Activated CD8-positive, alpha-beta memory T cell treated with anti-CD3 and anti-CD28 coated beads for 48 hours (primary cell): ENCODE measurements at places on chromosomes 2 and 18.

DNA sequence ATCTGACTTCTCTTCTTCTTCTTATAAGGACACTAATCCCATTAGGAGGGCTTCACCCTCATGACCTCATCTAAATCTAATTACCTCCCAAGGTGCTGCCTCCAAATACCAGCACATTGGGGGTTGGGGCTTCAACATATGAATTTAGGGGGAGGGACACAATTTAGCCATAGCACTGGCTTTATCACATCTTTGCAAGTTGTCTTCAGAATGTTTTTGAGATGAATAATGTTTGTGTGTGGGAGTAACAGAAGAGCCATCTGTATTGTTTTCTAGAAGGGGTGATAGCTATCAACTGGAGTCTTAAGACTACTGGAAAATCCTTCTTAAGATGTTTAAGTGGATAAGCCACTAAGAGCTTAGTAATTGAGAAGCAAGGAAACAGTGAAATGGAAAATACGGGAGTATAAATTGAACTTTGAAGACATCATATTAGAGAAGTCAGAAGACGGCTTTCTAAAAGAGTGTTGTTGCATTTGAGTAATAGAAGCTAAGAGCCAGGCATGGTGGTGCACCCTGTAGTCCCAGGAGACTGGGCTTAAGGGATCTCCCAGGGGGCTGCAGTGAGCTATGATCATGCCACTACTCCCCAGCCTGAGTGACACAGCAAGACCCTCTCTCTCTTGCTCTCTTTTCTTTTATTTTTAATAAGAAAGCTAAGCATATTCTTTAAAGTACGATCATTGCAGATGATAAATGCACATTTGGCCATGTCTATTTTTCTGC lies 32.6 kb upstream of the B3GNT2 start:
- no peak for DNase-seq

GRCh38 chr2:207459990-207460757 lies 69.6 kb upstream of the CREB1 start:
- no peak for DNase-seq

- DNase-seq = no peak
Measured at GRCh38 chr18:55287935-55288868, 299.8 kb downstream of the TCF4 start.

DNA sequence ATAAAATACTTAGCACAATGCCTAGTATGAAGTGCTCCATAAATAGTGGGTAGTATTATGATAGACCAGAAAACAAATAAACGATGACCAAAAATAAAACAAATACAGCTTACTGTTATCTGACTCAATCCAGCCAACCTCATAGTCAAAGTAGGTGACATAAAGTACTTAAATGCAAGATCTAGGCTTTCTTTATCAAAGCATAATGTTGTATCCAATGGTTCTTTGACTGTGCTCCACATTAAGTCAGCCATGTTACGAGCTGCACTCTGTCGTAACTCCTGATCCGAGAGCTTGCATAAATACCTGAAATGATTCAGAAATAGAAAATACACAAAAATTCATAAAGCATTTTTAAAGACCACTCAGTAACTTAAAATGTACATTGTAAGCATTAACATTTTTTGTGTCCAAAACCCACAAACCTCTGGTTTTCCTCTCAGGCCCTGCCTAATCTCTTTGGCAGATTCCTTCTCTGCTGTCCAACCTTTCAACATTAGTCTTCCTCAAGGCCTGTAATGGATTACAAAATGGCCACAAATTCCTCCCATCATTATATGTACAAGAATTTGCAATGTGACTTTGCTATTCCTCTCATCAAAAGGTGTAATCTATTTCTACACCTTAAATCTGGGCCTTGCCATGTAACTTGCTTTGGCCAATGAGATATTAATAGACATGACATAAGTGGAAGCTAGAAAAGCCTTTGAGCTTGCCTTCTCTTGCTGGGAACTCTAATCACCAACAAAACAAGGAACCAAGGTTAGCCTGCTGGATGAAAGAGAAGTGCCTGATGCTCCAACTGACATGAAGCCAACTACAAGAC lies 90.6 kb downstream of the USP34 start:
- DNase-seq = no peak

- no peak for DNase-seq
Measured at GRCh38 chr2:223621901-223622300, 19.7 kb upstream of the SCG2 start.

DNA sequence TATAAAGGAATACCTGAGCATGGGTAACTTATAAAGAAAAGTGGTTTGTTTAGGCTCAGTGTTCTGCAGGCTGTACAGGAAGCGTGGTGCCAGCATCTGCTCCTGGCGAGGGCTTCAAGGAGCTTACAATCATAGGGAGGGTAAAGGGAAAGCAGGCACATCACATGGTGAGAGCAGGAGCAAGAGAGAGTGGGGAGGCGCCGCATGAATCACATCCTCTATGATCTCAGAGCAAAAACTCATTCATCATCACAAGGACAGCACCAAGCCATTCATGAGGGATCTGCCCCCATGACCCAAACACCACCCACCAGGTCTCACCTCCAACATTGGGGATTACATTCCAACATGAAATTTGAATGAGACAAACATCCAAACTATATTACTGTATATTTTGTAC lies 32.5 kb downstream of the R3HDM1 start:
- DNase-seq = no peak

DNA sequence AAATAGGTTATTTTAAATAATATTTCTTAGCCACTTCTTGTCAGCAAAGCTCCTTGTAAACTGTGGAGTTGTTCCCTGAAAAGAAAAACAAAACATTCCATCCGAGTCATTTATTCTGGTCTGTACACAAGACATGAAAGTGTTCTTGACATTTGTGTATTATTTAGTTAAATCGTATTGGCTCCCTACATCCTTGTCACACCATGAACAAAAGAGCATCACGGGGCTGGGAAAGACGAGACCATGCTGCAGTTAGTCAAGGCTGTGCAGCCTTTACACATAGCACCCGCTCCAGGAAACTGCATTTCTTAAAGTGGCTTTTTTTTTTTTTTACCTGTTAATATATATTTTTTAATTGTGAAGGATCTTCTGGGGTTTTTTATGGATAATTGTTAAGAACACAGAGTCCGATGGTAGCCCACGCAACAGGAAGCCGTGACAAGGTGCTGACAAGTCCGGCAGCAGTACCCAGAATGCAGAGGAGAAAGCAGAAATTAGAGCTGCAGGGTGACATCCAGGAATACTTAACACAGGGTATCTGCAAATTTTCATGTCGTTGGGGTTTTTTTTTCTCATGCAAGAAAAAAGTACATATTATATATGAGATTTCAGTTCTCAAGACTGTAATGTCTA lies 588.4 kb downstream of the ARHGAP15 start:
- DNase-seq = no peak

- no peak for DNase-seq
Measured at GRCh38 chr2:199457147-199458008, at the start of gene SATB2. Gene SATB2 (minus strand): TSS chr2:199457939. CDS start chr2:199456037, 1,902 bp downstream.

GRCh38 chr2:45675263-45675812 lies 23.9 kb downstream of the PRKCE start:
- no peak for DNase-seq

- DNase-seq = no peak
Measured at GRCh38 chr18:76484749-76485387, 10.2 kb downstream of the ZNF516 start.

DNA sequence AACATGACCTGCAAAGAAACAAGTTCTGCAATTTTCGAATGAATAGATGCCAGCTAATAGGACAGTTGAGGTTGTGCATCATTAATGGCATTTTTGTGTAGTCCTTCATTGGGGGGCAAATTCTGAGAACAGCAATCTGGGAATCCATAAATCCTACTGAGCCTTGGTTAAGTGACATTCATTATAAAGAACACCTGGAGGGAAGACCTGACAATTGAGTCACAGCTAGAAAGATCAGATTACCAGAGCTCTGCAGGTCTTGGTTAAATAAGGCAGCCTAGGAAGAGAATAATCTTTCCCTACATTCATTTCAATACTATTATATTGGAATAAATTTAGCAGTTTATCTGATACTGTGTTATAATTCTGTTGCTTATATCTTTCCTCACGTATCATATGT lies 14.3 kb downstream of the KCNH7 start:
- DNase-seq = no peak

DNA sequence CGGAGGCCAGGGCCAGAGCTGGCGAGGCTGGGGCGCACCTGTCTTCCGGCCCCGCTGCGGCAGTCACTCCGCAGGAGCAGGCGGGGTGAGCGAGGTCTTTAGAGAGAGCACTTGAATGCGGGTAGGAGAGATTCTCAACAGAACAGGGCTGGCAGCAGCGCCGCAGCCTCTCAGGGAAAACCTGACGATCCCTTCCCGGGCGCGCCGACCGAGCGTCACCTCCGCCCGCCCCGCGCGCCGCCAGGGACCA lies 526 bp downstream of the PRKRA start:
- DNase-seq = no peak

DNA sequence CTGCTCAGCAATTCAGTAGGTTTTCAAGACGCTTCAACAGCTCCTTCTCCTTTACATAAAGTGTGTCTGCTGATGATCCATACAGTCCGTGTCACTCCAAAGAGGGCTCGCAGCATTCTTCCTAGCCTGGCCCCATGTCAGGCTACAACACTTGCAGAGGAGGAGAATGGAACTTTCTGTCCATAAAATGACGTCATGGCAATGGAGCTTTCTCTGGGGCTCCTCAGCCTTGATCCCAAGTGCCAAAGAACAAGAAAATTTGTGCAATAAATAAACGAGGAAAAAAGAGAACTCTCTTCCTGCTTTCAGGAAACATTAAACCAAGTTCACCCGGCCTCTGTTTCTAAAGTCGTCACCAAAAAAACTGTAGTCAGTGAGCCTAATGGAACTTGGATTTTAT lies 199.5 kb upstream of the MEIS1 start:
- no peak for DNase-seq

DNA sequence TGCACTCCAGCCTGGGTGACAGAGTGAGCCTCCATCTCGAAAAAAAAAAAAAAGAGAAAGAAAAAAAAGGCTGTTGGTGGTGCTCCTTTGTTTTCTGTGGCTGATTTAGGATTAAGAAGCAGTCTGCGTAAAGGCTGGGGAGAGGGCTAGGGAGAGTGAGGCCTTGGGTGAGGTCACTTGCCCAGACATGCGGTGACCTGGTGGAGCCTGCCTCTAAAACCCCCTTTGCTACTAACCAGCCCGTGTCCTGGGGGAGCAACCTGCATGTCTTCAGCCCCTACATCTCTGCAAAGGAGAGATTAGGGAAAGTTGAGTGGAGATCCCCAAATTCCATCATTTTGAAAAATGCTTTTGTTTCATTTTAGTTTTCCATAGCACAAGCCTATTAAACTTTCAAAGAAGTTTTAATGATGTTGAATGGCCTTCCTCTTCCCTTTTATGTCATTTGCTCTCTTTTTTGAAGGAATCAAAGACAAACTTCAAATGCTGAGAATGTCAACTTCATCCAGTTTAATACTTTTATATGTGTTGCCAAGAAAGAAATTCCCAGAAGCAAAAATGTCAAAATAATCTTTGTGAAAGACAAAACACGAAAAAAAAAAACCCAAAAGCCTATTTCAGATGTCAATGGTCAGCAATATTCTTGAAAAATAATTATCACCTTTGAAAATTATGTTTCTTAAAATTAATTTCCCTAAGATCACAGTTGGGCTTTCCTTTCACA lies 38.9 kb upstream of the RALBP1 start:
- no peak for DNase-seq
